ENCODE measurements at places on chromosomes 4 and X.

- no peak for DNase-seq
These were observed 105.8 kb upstream of the PDHA1 start for GRCh38 chrX:19237901-19238300.

DNA sequence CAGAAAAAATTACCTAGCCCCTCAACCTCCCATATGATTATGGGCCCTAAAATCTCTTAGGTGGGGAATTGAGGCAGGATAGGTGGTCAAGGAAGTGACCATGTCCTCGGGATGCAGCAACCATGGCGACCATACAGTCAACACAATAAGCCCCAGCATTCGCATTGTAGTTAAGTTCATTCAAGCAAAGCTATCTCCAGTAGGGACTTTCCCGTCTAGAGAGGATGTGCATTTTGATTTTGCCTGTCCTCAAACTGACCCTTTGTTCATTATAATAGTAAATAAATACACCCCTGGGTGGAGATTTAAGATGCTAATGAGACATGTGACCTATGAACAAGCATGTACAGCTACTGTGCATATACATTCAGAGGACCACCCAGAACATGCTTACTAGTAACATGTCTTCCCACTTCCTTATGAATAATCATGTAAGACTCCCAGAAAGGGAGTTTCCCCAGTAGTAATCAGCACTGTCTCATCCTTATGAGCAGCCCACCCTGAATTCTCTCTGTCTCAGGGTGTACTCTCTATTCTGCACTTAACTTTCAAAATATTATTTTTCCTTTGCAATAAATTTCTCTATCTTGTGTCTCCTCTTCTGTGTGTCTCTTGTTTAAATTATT, 74.3 kb downstream of the NUDT11 start:
- no peak for DNase-seq

GRCh38 chr4:143411527-143412419, 75.1 kb downstream of the GAB1 start:
- peak; percentile 27 for DNase-seq

GRCh38 chr4:145927030-145927429, 11.6 kb downstream of the ZNF827 start:
- DNase-seq: no peak

GRCh38 chrX:106139048-106139447, 29.1 kb upstream of the PWWP3B start:
- no peak for DNase-seq

GRCh38 chr4:176334066-176334465, 14.3 kb downstream of the SPCS3 start:
- no peak for DNase-seq

DNA sequence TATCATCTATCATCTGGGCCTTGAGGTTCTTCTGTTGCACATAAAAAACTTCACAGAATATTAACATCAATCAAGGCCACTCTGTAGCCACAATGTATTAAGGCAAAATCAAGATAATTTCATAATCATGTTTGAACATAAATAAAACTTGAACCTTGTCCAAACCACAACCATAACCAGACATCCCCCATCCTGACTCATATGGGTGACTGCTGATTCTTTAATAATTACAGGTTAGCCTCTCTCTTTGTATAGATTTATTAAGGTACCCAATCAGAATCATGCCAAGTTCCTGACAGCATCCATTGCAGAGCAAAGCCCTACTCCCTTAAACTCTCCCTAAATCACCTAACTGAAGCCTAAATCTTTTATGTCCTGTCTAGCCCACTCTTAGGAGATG, 16.7 kb upstream of the AREG start:
- peak; percentile 72 for DNase-seq

- no peak for DNase-seq
These were observed 40.3 kb downstream of the LRBA start for GRCh38 chr4:150974750-150975149.

GRCh38 chr4:11904846-11905739, 476.4 kb upstream of the HS3ST1 start:
- DNase-seq: no peak

- DNase-seq: no peak
These were observed 22.9 kb upstream of the WDR1 start for GRCh38 chr4:10139518-10139917.

DNA sequence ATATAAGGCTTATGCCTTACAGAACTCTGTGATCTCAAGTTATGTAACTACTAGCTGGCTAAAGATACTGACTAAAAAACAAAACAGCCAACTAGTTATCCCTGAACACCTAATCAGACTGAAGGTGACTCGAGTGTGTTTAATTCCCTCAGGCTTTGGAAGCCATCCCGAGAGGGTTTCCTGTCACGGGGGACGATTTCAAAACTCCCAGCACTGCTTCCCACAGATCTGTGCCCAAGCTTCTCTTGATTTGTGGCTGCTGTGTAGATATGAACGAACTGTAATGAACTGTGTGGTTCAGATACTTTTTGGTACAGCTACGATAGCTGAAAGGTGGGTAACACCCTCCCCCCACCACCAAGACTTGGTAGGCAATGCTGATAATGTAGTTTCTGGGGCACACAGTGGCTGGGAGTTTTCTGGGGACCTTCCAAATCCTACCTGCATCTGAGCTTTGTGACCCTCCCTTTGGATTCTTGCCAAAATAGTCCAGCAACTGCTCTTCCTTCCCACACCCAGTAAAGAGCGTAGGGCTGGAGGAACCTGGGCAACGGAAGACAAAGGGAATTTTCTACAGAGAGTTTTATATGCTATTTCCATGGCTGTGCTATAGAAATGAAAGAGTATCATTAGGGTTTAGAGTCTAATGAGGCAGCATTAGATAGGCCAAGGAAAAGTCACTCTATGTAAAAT, 148.8 kb downstream of the MGST2 start:
- DNase-seq: peak; percentile 31

- DNase-seq: peak; percentile 63
These were observed 1.1 kb upstream of the RAB40A start for GRCh38 chrX:103520386-103520785.

DNA sequence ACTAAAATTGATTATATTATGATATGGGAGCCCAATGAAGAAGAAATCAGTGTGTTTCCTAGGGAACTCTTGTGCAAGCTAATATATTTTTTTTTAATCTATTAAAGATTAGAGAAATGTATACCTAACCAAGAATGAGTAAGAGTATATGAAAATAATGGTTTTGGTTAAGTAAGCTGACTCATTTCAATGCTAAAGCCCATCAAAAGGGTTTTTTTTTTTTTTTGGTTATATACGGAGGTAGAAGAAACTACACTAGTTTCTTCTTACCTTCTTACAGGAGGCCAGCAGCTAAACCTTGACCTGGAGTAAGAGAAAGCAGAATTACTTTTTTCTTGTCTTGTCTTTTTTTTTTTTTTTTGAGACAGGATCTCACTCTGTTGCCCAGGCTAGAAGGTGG, 27.5 kb downstream of the RUFY3 start:
- no peak for DNase-seq

GRCh38 chr4:87112063-87112462, 108.4 kb downstream of the KLHL8 start:
- peak; percentile 43 for DNase-seq

DNA sequence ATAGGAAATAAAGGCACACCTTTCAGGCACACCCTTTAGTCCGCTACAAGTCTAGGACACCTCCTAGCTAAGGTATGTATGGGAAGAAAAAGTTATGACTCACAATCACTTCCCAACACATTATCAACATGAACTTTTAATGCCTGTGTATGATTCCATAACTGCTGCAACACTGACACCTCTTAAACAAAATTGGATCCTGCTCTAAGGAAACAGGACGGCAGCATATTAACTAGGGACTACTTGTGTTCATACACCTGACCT, 2.4 kb upstream of the PPP3CA start:
- DNase-seq: no peak

DNA sequence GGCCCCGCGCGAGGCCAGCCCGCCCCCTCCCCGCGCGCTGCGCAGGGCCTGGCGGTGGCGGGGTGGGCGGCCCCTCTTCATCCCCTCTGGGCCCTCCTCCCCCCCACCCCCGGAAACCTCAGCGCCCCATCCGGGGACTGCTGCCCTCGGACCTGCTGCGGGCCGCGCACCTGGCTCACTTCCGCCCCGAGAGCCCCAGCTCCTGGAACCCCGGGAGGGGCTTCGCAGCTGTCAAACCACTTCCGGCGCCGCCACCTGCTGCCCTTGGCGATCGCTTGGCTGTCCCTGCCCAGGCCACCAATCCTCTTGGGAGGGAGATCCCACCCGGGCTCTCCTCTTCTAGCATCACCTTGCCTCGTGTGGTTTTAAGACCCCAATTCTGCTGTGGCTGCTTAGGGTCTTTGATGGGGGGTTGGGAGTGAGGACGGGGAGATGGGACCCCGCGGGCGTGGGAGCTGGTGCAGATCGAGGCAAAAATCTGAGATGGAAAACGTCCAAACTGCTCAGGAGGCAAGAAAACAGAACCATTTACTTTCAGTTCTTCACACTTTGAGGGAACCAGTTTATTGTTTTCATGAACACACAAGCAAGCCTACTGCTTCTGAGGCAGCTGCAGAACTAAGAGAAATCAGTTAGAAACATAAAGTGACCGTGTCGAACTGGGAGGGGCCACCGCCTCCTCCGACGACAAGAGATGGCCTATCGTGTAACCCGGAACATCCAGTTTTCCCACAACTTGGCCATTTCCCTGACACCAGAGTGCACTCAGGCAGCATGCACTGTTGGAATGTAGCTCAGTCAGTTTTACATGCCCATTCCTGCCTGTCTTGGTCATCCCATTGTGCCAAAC, 754 bp downstream of the MTMR1 start:
- peak; percentile 42 for DNase-seq

DNA sequence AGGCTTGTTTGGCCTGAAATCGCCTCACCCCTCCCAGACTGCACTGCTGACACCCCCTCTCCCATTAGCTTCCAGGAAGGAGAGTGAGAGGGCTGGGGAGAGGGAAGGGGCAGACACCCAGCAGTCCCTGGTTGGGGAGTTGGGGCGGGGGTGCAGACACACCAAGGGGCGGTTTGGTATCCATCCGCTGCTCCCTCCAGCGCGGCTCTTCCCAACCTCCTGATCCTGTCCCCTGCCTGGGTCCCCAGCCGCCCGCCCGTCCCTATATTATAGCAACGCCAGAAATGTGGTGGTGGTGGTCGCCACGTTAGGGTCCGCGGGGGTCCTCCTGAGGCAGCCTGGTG, 24.9 kb downstream of the GPRASP3 start:
- no peak for DNase-seq

DNA sequence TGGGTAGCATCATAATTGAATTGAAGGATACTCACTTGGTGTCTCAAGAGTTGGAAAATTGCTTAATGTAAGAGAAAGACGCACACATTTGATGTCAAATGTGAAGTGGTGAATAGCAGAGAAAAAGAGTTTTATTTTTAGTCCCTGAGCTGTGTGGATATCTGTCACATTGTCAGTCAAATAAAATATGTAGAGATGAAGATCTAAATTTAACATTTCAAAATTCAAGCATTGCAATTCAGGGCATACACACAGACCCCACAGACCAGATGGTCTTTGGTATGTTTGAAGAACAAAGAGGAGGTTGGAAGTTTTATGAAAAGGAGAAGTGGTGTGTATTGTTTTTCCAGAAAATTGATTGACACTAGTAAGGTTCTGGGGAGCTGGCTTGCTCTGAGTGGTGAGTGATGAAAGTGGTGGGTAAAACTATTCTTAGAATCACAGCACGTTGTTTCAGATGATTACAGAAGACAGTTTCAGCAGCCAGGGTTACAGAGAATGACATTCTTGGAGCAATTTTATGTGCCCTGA, 44.9 kb upstream of the BBS12 start:
- DNase-seq: peak; percentile 28

DNA sequence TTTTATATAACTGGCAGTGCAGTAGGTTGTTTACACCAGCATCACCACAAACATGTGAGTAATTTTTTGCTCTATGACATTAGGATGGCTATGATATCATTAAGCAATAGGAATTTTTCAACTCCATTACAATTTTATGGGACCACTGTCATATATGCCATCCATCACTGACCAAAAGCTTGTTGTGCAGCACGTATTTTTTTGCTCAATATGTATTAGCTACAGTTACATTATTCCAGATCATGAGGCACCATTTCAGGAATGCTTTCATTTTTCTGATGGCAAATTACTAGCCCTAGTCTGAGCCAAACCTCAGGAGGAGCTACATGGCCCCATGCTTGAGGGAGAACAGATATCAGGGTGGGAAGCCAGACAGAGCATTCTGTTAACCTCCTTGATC, 56.8 kb upstream of the DCLK2 start:
- no peak for DNase-seq

- DNase-seq: no peak
These were observed 19.1 kb downstream of the NAA11 start for GRCh38 chr4:79306795-79307194.

DNA sequence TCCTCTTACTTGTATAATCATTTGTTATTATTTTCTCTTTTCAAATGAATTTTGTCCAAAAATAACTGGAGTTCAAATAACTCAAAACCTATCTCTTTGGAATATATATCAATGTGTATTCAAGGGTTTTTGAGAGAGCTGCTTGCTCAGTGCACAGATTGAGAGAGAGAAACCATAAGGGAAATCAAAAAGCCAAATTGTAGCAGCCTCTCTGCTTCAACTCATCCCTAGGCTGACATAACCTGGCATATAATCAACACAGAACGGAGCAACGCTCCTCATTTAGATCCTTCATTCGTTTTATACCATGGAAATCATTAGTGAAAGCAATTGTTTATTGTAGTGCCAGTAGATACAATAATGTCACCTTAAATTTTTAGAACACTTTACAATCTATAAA, 1.8 kb upstream of the GPM6A start:
- DNase-seq: no peak

Data from choroid plexus epithelial cell (primary cell).